Activated T-helper 1 cell treated with Interleukin-2 at 50 U/mL for 16 hours (primary cell): ENCODE measurements at places on chromosomes 13 and 19.

GRCh38 chr13:80276371-80277289 is 64.3 kb downstream of the SPRY2 start:
- no peak for DNase-seq

- DNase-seq: no peak
Observed at GRCh38 chr19:42280815-42281145, 11.7 kb downstream of the CIC start.

DNA sequence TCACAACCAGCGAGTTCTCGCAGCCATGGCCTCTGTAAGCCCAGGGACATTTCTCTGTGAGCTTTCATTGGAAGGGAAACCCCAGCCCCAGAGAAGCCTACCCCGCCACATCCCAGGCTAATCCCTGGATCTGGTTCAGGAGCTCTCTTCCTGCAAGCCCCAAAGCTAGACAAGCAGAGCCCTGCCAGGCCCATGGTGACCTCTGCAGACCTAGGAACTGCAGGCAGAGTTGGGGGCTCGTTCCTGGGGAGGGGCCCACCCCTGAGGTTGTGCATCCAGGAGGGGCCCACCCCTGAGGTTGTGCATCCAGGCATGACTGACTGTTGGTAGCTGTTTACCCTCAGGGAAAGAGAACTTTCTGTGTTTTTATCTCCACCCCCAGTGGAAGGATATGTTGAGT is 21.7 kb downstream of the KCTD15 start:
- no peak for DNase-seq

GRCh38 chr19:17081672-17082630 is 6.4 kb downstream of the MYO9B start:
- DNase-seq: no peak
